Naive B cell (primary cell): ENCODE measurements at places on chromosomes 3 and 15.

- H3K27me3 ChIP-seq: no peaks in the 10 kb centered on the region
- DNase-seq: no peak
- H3K4me3 ChIP-seq: no peak overlapping the region
- no peak overlapping the region for H3K27ac ChIP-seq
- no peaks in the 10 kb centered on the region for H3K4me1 ChIP-seq
Measured at GRCh38 chr3:60746695-60747416, 504.4 kb downstream of the FHIT start.

DNA sequence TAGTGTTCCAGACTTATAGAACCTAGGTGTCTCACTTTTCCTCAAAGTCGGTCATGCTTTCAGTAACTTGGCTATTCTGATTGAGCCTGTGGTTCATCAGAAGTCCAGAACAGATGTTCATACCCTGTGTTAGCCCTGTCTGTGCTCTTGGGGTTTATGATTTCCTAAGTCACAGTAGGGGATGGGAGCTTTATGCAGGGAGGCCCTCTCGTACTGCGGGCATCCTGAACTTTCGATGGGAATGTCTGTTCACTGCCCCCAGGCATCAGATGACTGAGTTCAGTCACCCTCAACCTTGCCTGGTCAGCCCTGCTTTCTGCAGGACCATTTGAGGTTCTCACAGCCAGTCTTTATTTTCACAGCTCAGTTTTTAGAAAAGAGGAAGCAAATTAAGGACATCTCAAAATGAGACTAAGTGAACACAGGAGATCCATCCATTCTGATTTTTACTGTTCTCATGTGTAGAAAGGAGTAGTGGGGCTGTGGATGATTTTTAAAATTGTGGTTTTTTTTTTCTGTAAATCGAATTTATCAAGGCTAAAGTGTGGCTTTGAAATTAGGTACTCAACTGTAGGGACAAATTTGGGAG, 71.3 kb downstream of the CMTM8 start:
- DNase-seq: no peak
- H3K27me3 ChIP-seq: peaks cover 20% of the 10 kb centered on the region

- no peaks in the 10 kb centered on the region for H3K27me3 ChIP-seq
- no peak overlapping the region for H3K4me3 ChIP-seq
- H3K4me1 ChIP-seq: no peaks in the 10 kb centered on the region
- no peak for DNase-seq
- H3K27ac ChIP-seq: no peak overlapping the region
- peaks cover 21% of the 10 kb centered on the region for H3K36me3 ChIP-seq
Measured at GRCh38 chr3:179363332-179363731, 15.8 kb downstream of the MFN1 start.

- no peak overlapping the region for H3K4me3 ChIP-seq
- H3K27ac ChIP-seq: no peak overlapping the region
- no peaks in the 10 kb centered on the region for H3K4me1 ChIP-seq
- DNase-seq: no peak
Measured at GRCh38 chr3:25025236-25025635, 402.8 kb upstream of the RARB start.

- H3K4me1 ChIP-seq: peaks cover 91% of the 10 kb centered on the region
- peak overlapping the region; percentile 42 for H3K4me3 ChIP-seq
- H3K36me3 ChIP-seq: peaks cover 6% of the 10 kb centered on the region
- H3K27me3 ChIP-seq: no peaks in the 10 kb centered on the region
- H3K27ac ChIP-seq: peak overlapping the region; percentile 48
- DNase-seq: peak; percentile 18
Measured at GRCh38 chr3:42118762-42119361, 27.7 kb downstream of the TRAK1 start.

DNA sequence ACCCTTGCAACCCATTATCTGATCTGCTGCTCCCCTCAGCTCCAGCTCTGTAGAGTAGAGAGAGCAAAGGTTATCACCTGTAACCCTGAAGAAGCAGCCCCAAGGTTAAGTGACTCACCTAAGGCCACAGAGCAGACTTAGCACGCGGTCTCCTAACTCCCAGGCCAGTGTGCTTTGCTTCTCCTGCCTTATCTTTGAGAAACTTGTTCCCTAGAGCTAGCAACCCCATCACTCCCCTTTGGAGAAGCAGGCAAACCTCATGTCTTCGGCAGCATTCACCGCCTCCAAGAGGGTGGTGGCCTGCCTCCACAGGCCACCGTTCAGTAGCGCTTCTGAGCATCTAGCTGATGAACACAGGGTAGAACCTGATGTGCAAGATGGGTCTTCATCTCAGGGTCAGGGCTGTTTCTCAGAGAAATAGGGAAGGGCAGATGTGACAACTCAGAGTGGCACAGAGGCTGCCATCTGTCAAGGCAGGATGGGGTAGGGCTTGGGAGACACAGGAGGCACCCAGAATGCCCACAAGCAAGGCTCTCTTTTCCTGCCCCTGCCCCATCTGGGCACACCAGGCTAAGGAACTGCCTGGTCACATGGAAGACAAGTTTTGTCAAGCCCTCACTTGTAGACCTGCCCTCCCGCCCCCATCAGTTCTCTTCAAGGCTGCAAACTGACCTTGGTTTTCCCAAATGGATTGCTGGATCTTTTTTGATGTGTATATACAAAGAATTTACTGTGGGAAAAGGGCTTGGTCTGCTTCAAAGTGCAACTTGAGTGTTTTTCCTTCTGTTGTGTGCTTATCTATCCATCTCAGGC, 34.9 kb upstream of the CLK3 start:
- no peak overlapping the region for H3K27ac ChIP-seq
- no peaks in the 10 kb centered on the region for H3K4me1 ChIP-seq
- peaks cover 7% of the 10 kb centered on the region for H3K36me3 ChIP-seq

DNA sequence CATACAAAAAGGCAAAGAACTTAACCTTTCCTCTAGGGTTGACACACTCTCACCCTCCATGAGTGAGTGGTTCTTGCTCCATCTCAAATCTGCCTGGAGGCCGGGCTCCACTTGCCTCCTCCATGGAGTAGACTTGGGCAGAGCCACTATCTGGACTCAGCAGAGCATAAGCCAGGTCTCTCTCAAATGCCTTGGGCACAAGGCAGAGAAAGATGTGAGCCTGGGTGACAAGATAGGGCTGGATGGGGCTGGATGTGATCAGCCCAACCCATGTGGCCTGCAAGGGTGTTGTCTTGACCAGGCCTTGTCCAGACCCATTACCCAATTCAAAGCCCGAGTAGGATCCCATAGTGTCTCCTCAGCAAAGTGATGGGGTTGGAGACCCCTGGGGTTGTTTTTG, 4.2 kb upstream of the RPL29 start:
- no peak for DNase-seq
- H3K27me3 ChIP-seq: peaks cover 7% of the 10 kb centered on the region
- peak overlapping the region; percentile 16 for H3K27ac ChIP-seq

GRCh38 chr3:31695280-31696008, 162.7 kb downstream of the STT3B start:
- H3K4me3 ChIP-seq: no peak overlapping the region
- H3K27ac ChIP-seq: no peak overlapping the region
- peaks cover 40% of the 10 kb centered on the region for H3K36me3 ChIP-seq
- no peak for DNase-seq
- peaks cover 17% of the 10 kb centered on the region for H3K4me1 ChIP-seq

DNA sequence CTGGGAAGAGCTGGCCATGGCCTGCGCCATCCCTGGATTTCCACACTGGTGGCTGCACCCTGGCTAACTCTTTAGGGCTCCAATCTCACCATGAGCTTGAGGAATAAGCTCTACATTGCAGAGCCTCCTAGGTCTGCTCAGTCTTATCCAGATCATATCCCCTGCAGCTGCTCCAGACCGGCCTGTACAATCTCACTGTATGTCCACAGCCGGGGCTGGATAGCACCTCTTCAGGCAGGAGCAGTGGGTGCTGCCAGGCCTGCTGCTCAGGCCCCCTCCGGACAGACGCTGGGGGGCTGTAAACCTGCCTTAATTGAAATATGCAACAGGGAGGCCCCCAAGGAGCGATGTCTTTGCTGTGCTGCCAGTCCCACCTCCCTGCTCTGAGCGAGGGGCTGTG, 15.6 kb downstream of the INSYN1 start:
- H3K4me3 ChIP-seq: no peak overlapping the region
- no peaks in the 10 kb centered on the region for H3K4me1 ChIP-seq
- H3K27ac ChIP-seq: no peak overlapping the region
- H3K36me3 ChIP-seq: no peaks in the 10 kb centered on the region
- H3K27me3 ChIP-seq: peaks cover 17% of the 10 kb centered on the region
- DNase-seq: no peak

DNA sequence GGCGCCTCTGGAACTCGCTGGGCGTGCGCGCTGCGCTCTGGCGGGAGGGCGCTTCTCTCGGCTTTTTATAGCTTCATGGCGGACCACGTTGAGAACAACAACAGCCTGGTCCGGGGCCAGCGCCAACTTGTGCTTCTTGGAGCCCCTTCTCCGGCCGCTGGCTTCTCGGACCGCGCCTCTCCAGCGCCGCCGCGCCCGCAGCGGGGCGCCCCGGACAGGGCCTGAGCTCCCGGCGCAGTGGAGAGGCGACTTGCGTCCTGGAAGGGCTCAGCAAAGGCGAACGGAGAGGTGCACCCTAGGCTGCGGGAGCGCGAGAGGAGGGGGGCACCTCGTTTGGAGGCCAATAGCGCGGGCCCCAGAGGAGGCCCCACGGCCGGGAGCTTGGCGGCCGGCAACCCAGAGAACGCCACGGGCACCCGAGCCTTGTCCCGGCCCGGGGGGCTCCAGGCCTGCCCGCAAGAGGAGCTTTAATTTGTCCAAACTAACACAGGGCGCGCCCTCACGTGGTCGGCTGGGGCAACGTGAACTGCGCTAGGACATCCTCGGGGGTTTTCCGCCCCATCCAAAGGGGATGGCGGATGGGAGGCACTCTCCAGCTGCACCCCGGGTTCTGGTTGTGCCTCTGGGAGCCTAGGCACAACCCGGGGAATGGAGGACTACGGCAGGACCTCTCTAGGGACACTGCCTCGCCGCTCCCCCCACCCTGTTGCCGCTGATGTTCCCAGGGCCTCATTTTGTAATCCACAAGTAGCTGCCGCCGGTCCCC, 37.8 kb downstream of the HMCES start:
- H3K27ac ChIP-seq: peak overlapping the region; percentile 42
- DNase-seq: peak; percentile 77
- peaks cover 6% of the 10 kb centered on the region for H3K27me3 ChIP-seq
- H3K4me3 ChIP-seq: peak overlapping the region; percentile 97
- H3K4me1 ChIP-seq: peaks cover 26% of the 10 kb centered on the region

- no peak overlapping the region for H3K4me3 ChIP-seq
- H3K4me1 ChIP-seq: peaks cover 10% of the 10 kb centered on the region
- no peak overlapping the region for H3K27ac ChIP-seq
- DNase-seq: no peak
- H3K36me3 ChIP-seq: no peaks in the 10 kb centered on the region
Measured at GRCh38 chr3:30510596-30510995, 95.8 kb upstream of the TGFBR2 start.

GRCh38 chr3:128867200-128868125, 12.0 kb upstream of the ACAD9 start:
- H3K27me3 ChIP-seq: no peaks in the 10 kb centered on the region
- no peak overlapping the region for H3K27ac ChIP-seq
- H3K4me3 ChIP-seq: no peak overlapping the region
- no peak for DNase-seq

- H3K27me3 ChIP-seq: no peaks in the 10 kb centered on the region
- DNase-seq: no peak
- peak overlapping the region; percentile 51 for H3K4me3 ChIP-seq
- H3K27ac ChIP-seq: no peak overlapping the region
- no peaks in the 10 kb centered on the region for H3K36me3 ChIP-seq
Measured at GRCh38 chr15:24878153-24878552, 76.6 kb upstream of the SNRPN start.

GRCh38 chr3:183591881-183592521, 36.5 kb upstream of the KLHL6 start:
- peak overlapping the region; percentile 98 for H3K27ac ChIP-seq
- peak; percentile 68 for DNase-seq
- H3K36me3 ChIP-seq: no peaks in the 10 kb centered on the region
- peak overlapping the region; percentile 84 for H3K4me3 ChIP-seq
- H3K4me1 ChIP-seq: peaks cover 36% of the 10 kb centered on the region

- DNase-seq: no peak
- H3K4me3 ChIP-seq: no peak overlapping the region
- no peaks in the 10 kb centered on the region for H3K36me3 ChIP-seq
- peaks cover 9% of the 10 kb centered on the region for H3K4me1 ChIP-seq
- H3K27me3 ChIP-seq: peaks cover 35% of the 10 kb centered on the region
Measured at GRCh38 chr3:190116551-190117067, 4.1 kb downstream of the P3H2 start.

DNA sequence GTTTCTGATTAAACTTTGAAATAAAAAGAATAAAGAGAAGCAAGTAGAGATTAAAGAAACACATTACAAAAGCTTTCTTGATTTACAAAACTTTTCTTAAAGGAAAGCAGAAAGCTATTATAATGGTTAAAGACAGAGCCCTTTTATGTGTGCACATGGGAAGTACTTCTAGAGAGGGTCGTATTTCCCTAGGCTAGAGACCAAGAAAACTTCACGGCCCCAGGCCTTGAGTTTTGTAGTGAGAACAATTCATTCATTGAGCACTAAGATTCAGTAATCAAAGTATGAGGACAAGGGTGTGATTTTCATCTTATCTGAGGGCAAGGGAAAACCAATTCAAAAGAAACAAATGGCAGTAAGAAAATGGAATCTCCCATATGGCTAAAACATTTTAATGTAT, 854.1 kb downstream of the ROBO1 start:
- H3K27me3 ChIP-seq: no peaks in the 10 kb centered on the region
- no peaks in the 10 kb centered on the region for H3K4me1 ChIP-seq
- no peak overlapping the region for H3K4me3 ChIP-seq
- H3K36me3 ChIP-seq: no peaks in the 10 kb centered on the region
- DNase-seq: no peak

DNA sequence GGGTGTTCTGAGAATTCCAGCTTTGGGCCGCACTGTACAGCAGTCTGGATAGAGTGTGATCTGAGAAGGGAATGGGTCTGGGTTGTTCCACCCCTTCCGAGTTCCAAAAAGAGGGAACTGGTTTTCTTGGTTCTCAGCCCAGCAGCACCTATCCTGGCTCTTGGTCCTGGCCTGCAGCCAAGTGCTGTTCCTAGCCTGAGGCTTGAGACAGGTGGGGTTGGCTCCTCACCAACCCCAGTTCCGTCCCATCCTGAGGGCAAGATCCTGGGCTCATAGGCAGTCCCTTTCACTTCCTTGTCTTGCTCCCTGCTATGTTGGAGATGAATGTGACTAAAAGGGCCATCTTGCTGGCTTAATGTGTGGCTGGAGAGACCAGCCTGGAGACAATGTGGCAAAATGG, 15.2 kb downstream of the IVD start:
- peaks cover 7% of the 10 kb centered on the region for H3K36me3 ChIP-seq
- DNase-seq: no peak
- no peak overlapping the region for H3K4me3 ChIP-seq

GRCh38 chr3:192825657-192826200, 91.9 kb downstream of the MB21D2 start:
- no peak overlapping the region for H3K4me3 ChIP-seq
- no peak overlapping the region for H3K27ac ChIP-seq
- peaks cover 10% of the 10 kb centered on the region for H3K27me3 ChIP-seq
